A673 (cell line): ENCODE measurements at places on chromosomes 13 and 19. TPM values are rescaled to one million over a fixed set of nuclear protein-coding genes. Genes with fewer than 3 reads are reported as not detected.
A peak's percentile ranks its signal among the peaks of the same experiment; 100 is the strongest.

- DNase-seq = no peak
Observed at GRCh38 chr19:4444765-4445741, 12.5 kb downstream of the UBXN6 start.

DNA sequence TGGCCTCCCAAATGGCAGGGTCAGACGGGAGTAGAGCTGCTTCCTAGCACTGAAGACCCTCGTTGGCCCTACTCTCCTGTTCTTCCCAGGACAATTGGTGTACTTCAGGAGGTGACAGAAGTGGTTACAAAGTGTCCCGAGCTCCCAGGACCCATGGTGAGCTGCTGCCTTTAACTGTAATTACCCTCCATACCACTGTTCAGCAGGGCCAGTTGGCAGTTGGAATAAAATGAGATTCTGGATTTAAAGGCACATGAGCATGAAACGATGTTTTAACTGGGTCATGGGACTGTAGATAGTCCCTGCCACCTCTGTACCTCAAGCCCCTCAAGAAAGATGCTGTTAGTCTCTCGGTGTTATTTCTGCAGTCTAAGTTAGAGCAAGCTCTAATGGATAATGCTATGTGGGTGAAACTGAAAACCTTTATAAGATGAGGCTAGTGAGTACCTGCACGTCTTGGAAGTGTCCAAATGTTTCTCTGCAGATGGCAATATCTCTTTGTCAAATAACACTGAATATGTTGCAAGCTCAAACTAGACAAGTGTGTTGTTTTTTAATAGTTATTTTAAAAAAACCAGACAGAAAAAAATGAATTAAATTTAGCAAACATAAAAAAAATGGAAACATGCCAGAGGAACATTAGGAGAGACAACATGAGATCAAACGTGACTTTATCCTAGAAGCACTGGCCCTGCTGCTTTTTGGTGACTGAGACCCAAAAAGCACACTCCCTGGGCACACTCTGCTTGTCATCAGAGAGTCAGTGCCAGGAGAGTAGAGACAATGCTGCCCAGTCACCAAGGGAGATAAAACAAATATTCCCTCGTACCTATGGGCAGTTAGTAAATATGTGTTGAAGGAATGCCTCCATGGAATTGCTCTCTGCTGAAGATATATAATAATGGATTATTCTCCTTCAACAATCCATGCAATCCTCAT is 266.3 kb downstream of the LMO7 start:
- no peak for DNase-seq

- DNase-seq = no peak
Observed at GRCh38 chr13:50284540-50284939, 269.3 kb downstream of the KCNRG start.

DNA sequence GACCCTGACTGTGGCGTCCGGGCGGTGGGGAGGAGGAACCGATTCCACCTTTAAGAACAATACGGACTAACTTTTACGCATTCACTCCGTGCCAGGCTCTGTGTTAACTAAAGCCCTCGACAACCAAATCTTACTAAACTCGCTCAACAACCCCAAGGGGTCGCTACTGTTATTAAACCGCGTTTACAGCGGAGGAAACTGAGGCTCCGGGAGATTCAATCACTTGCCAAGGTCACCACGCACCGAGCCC is 1.2 kb downstream of the SAMD1 start:
- peak; percentile 58 for DNase-seq

Gene PDCD2L
- 27.1 and 33.8 TPM in 2 replicates for total RNA-seq

Gene ACP7
- total RNA-seq = not detected in 2 replicates

Gene DCT
- not detected in 2 replicates for total RNA-seq

Gene IL17D
- total RNA-seq = 2.0 and 2.7 TPM in 2 replicates

GRCh38 chr19:15374796-15375440 is 4.7 kb downstream of the AKAP8 start:
- DNase-seq = no peak

Gene GMIP
- 9.0 and 10.9 TPM in 2 replicates for total RNA-seq

DNA sequence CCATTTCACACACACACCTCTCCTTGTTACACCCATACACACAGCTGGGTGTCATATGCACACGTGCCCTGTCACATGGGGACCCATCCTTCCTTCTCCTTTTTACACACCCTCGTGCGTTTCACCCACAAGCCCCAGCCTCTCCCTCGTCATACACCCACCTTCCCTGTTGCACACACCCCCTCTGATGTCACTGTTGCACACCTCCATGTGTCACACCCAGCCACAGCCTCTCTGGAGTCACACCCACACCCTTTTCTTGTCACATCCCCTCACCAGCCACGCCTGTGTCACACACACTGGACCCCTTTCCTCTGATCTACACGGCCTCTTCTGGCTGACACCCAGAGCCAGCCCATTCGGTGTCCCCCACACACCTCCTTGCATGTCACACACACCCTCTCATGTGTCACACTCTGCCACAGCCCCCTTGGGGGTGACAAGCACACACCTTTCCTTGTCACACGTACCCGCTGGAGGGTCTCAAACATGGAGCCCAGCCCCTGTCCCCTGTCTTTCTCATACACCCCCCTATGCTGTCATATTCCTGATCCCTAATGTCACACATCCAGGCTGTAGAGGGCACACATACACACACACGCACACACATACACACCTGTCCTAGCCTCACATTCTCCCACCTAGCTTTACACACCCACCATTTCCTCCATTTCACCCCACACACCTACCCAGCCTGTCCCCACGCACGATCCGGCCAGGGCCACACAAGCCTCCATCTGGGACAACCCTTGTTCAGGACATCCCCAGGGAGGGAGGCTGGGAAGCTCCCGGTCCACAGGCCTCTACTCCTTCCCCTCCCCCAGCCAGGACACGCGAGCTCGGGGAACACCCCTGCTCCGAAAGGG is 1.4 kb downstream of the NOVA2 start:
- DNase-seq = no peak

DNA sequence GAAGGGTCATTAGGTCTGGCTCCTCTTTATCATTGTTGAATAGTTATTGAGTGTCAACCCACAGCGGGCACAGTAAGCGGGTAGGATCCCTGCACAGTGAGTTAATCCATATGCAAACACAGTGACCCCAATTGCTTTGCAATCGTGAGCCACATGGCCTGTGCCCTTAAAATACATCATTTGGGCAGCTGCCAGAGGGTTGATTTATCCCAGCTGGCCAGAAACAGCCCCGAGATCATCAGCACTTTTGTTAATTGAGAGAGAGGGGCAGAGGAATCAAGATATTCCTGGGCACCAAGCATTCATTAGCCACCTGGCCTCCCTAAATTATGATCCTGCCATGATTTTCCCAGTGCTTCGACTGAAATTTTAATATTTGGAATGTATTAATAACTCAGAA is 9.8 kb upstream of the CNMD start:
- no peak for DNase-seq
